ENCODE measurements at places on chromosomes 2 and 18. TPM values are rescaled to one million over a fixed set of nuclear protein-coding genes. Genes with fewer than 3 reads are reported as not detected.

DIPK1C gene
- polyA plus RNA-seq, result 0.85 TPM

PAX3 gene
- polyA plus RNA-seq, result 0.14 TPM

OR6B2 gene
- polyA plus RNA-seq, result not detected

OTX1 gene
- 0.18 TPM for polyA plus RNA-seq

KCNS3 gene
- 42.2 TPM for polyA plus RNA-seq

VWA3B gene
- 1.9 TPM for polyA plus RNA-seq

All from right lung (tissue), 10 donors.